ENCODE measurements at places on chromosomes 5 and 9.
A peak's percentile ranks its signal among the peaks of the same experiment; 100 is the strongest.

GRCh38 chr5:61279725-61280124 is 52.3 kb upstream of the ZSWIM6 start:
- no peak for DNase-seq

DNA sequence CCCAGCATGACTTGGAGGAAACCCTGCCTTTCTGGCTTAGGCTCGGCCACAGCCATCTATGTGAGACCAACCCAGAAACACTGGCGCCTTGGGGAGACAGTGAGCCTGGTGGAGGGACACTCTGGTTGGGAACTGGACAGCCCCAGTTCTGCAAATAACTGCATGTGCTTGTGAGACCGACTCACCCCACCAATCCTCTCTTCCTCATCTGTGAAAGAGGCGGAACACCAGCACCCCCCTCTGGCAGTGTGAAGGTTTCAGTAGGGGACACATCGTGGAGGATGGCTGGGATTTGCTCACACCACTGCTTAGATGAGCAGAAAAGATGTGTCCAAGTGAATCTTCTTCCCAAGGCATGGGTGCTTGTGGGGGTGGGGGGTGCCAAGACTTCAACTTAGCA is 43.4 kb upstream of the N4BP3 start:
- peak; percentile 43 for DNase-seq

- peak; percentile 30 for DNase-seq
Measured at GRCh38 chr5:1005904-1006655, 2.5 kb upstream of the NKD2 start.

DNA sequence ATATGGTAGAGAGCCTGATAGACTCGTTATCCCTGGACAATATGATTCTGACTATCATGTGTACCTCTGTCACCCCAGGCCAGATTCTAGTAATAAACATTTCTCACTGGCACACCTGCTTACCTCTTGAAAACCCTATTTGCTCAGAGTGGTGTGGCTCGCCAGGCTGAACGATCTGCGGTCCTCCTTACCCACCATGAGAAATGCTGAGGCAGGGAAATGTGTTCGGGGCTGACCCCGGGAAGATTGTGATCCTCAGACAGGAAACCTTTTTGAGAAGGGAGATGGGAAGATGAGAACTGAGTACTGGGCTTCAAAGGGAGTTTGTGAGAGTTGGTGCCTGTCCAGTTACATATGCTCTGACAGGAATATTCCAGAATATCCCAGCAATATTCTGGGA is 10.7 kb upstream of the PRXL2C start:
- DNase-seq, result no peak

GRCh38 chr9:35556776-35557175 is 48.3 kb upstream of the TESK1 start:
- no peak for DNase-seq

DNA sequence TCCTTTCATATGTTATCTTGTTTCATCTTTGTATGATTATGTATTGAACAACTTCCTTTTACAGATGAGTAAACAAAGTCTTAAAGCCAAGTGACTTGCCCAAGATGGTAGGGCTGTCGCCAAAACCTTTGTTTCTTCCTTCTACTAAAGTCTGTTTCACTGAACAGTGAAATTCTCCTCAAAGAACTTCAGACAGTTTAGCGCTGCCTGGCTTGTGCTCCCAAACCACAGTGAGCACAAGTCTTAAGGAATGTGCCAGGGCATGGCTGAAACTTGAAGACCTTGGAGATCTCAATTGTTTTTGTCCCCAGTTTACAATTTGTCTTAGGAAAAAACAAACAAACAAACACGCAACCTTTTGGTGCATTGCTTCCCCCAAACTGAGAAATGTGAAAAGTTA is 273.5 kb downstream of the CRB2 start:
- no peak for DNase-seq

DNA sequence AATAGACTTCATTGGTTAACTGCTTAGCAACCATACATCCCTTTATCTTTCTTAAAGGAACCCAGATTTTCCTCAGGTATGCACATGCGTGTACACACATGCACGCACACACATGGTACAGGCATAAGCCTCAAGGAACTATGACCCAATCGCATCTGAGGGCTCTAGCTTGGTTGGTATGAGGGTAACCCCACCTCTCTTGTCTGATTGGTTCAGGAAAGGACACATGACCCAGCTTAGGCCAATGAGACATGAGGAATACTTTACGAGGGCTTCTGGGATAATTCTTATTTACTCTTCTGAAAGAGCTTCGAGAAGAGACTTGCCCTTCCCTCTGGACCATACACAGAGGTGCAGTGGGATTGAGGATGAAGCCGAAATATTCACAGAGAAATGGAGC is 141.9 kb downstream of the FRMD3 start:
- DNase-seq, result no peak

DNA sequence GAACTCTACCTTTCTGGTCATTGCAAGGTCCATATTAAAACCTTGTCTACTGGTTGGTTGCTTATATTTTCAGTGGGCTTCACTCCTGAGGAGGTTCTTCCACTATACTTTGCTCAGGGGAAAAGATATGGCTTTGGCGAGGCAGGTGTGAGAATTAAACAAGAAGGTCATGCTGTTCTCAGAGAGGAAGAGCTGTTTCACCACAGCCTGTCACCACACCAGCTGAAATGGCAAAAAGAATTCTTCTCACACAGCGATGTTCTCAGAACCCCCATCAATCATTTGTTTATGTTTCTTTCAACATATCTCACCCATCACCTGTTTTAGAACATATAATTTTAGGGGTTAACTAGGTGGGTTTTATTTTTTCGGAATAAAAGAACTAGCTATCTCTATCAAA is 38.6 kb downstream of the CAPSL start:
- DNase-seq, result no peak

DNA sequence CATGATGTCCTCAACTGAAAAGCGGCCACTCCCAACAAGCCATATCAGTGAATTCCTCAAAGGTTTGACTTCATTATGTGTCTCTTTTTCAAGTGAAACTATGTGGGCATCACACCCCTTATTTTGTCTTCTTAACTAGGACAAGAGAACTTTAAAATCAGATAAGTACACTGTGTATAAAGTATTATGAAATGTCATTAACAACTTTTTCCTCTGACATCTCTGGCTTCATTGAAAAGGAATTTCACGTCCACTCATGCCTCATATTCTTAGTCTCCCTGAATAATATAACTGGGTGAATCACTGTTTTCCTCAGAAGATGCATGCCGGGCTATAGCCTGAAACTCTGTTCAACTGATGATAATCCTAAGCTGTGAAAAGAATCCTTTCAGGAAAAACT is 415.8 kb downstream of the ACTL7B start:
- no peak for DNase-seq

DNA sequence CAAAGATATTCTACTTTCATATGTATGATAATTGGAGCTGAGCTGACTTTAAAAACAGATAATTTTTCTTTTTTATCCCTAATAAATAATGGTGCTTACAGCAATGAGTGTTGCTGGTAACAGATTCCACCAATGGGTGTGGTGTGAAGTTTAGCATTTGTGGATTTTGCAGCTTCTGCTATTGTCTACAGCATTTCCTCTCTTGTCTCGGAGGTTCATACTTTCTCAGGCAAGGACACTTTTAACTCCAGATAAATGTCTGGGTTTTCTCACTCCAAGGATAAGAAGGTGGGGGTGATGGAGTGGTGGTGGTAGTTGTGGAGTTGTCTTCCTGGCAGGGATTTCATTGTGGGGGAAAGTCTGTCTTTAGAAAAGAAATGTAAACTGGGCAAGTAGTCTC is 120.0 kb upstream of the CDKN2B start:
- no peak for DNase-seq

- no peak for DNase-seq
Measured at GRCh38 chr5:34499001-34499734, 157.0 kb upstream of the RAI14 start.

- no peak for DNase-seq
Measured at GRCh38 chr9:130409246-130409645, 35.5 kb upstream of the ASS1 start.
